ENCODE measurements at places on chromosomes 5 and 9. TPM values are rescaled to one million over a fixed set of nuclear protein-coding genes. Genes with fewer than 3 reads are reported as not detected.

Gene RANBP3L
- 2.3 TPM for total RNA-seq

GRCh38 chr9:123090198-123090896, 56.9 kb downstream of the GPR21 start:
- no peak for DNase-seq

GRCh38 chr9:118395415-118395814, 691.2 kb downstream of the TLR4 start:
- DNase-seq, result no peak

GRCh38 chr9:114164191-114164794, 9.0 kb downstream of the COL27A1 start:
- no peak for DNase-seq

Gene GNA14
- total RNA-seq, result 1.8 TPM

GRCh38 chr5:150505041-150505511, 2.9 kb upstream of the NDST1 start:
- no peak for DNase-seq

DNA sequence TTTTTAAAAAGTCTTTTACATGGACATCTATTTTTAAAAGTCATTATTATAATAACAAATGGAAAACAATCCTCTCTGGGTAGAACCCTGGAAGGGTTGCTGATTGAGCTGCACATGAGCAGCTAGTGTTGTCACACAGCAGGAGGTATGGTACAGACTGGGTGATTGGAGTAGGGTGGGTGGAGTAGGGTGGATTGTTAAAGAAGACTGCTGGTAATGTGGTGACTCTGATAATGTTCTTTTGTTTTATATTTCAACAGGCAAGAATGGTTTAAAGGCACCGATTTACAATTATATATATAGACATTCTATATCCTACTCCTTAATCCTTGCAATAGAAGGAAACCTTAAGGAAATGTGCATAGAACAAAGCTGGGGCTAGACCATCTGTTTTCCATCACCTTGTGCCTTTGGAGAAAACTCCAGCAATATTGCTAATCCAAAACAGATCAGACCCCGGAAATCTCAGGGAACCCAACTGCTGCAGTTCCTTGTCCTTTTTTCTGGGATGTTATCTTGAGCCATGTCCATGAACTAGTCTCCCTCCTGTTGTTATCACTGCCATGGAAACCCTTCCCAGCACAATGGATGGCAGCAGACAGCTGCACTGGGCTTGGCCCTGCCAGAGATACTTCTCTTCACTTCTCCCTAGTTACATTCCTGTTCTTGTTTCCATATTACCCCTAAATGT, 129.7 kb downstream of the YIPF5 start:
- DNase-seq, result no peak

- DNase-seq, result no peak
These were observed 145.7 kb downstream of the TLE1 start for GRCh38 chr9:81543695-81544094.

GRCh38 chr9:70229026-70229425, 29.8 kb upstream of the SMC5 start:
- DNase-seq, result no peak

Gene NOXA1
- total RNA-seq, result 13.8 TPM

GRCh38 chr9:127897193-127897692, 2.2 kb downstream of the ST6GALNAC6 start:
- peak; percentile 74 for DNase-seq

Gene PCDHGB5
- total RNA-seq, result 19.8 TPM

DNA sequence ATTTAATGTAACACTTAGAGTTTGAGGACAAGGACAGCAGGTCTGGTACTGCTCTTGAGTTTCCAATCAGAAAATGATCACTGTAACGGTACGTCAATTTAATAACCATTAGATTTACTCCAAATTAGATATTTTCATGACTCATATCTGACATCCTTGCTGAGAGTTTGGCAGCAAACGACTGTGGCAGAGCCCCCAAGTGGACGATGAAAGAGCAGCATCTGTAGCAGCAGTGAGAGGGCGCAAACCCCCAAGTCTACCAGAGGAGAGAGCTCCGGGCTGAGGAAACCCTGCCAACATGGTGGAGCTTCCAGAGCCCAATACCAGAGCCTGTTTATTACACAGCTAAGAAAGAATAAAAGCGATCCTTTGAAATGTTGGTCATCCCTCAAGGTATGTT, 73.2 kb upstream of the EPB41L4A start:
- DNase-seq, result peak; percentile 58

DNA sequence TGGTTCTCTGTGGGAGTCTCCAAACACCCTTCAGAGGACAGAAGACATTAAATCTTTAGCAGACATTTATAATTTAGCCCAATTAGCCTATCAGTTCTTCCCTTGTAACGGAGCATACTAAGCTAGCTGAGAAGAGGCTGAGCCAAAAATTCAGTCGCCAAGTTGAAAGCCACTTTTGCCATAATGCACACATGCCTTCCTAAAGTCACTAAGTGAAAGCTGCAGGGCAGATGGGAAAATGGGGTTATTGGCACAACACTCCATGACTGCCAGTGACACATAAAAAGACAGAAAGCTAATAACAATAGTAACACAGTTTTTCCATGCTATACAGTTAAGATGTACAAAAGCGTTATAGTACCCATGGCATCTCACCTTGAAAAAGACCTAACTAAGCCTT, 176.2 kb downstream of the DIRAS2 start:
- DNase-seq, result no peak

GRCh38 chr5:115396081-115396480, 99.6 kb upstream of the CCDC112 start:
- DNase-seq, result no peak

GRCh38 chr5:109399092-109399759, 10.5 kb downstream of the PJA2 start:
- no peak for DNase-seq

GRCh38 chr5:109328626-109329025, 81.1 kb downstream of the PJA2 start:
- no peak for DNase-seq

DNA sequence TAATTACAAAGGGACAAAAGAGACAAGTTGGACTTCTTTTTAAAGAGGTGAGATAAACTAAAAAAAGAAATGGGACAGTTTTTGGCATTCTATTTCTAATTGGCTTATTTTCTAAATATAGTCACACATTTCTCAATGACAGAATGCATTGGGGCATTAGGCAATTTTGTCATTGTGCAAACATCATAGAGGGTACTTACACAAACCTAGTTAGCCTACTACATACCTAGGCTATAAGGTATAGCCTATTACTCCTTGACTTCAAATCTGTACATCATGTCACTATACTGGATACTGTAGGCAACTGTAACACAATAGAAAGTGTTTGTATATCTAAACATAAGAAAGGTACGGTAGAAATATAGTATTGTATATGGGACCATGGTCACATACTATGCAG, 56.1 kb downstream of the LSM11 start:
- no peak for DNase-seq

Data from breast epithelium (tissue), 4 donors.